ENCODE measurements at places on chromosomes 16 and 17. TPM values are rescaled to one million over a fixed set of nuclear protein-coding genes. Genes with fewer than 3 reads are reported as not detected.
A peak's percentile ranks its signal among the peaks of the same experiment; 100 is the strongest.

Gene RBFOX1
- not detected for total RNA-seq

Gene KRTAP4-6
- not detected for total RNA-seq

Gene PRSS27
- total RNA-seq = 2.0 TPM

Gene STX1B
- 1.6 TPM for total RNA-seq

Gene FBXW10B
- total RNA-seq = 0.82 TPM

Gene COTL1
- 605 TPM for total RNA-seq

DNA sequence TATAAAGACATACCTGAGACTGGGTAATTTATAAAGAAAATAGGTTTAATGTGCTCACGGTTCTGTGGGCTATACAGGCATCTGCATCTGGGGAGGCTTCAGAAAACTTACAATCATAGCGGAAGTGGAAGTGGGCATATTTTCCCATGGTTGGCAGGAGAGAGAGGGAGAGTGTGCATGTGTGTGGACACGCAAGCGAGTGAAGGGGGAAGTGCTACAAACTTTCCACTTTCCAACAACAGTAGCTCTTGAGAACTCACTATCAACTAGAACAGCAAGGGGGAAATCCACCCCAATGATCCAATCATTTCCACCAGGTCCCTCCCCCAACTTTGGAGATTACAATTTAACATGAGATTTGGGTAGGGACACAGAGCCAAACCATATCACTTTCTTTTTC, 11.1 kb downstream of the TAOK1 start:
- H3K36me3 ChIP-seq = peaks cover 23% of the 10 kb centered on the region
- H3K27me3 ChIP-seq = no peaks in the 10 kb centered on the region
- no peak overlapping the region for H3K4me3 ChIP-seq
- H3K4me1 ChIP-seq = peaks cover 12% of the 10 kb centered on the region
- DNase-seq = no peak
- H3K27ac ChIP-seq = no peak overlapping the region

GRCh38 chr17:26962255-26963162, 331.4 kb upstream of the WSB1 start:
- no peak for DNase-seq
- H3K27me3 ChIP-seq = peaks cover 32% of the 10 kb centered on the region
- H3K4me1 ChIP-seq = no peaks in the 10 kb centered on the region
- peaks cover 3% of the 10 kb centered on the region for H3K36me3 ChIP-seq
- H3K27ac ChIP-seq = no peak overlapping the region
- H3K4me3 ChIP-seq = no peak overlapping the region

- DNase-seq = no peak
- H3K27me3 ChIP-seq = no peaks in the 10 kb centered on the region
Observed at GRCh38 chr16:84471966-84472365, 32.5 kb downstream of the MEAK7 start.

GRCh38 chr17:81153340-81153803, 11.9 kb upstream of the PVALEF start:
- H3K4me3 ChIP-seq = no peak overlapping the region
- peaks cover 5% of the 10 kb centered on the region for H3K27me3 ChIP-seq
- no peak overlapping the region for H3K27ac ChIP-seq
- H3K36me3 ChIP-seq = no peaks in the 10 kb centered on the region
- no peak for DNase-seq
- H3K4me1 ChIP-seq = no peaks in the 10 kb centered on the region

- peak overlapping the region; percentile 16 for H3K27ac ChIP-seq
- H3K4me1 ChIP-seq = peaks cover 29% of the 10 kb centered on the region
- DNase-seq = no peak
- H3K36me3 ChIP-seq = peaks cover 12% of the 10 kb centered on the region
- H3K27me3 ChIP-seq = no peaks in the 10 kb centered on the region
- no peak overlapping the region for H3K4me3 ChIP-seq
Observed at GRCh38 chr16:2779151-2779920, 2.3 kb upstream of the ELOB start.

DNA sequence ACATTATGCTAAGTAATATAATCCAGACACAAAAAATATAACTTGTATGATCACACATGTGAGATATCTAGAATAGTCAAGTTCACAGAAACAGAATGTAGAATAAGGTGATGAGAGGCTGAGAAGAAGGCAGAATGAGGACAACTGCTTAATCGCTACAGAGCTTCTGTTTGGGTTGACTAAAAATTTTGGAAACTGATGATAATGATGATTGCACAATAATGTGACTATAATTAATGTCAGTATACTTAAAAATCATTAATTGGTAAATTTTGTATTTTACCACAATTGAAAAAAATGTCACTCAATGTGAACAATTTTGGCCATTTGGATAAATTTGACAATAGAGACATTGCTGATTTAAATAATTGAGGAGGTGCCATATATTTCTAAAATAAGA, 1374.4 kb upstream of the CDH8 start:
- H3K4me1 ChIP-seq = no peaks in the 10 kb centered on the region
- no peaks in the 10 kb centered on the region for H3K27me3 ChIP-seq
- no peaks in the 10 kb centered on the region for H3K36me3 ChIP-seq
- no peak for DNase-seq

DNA sequence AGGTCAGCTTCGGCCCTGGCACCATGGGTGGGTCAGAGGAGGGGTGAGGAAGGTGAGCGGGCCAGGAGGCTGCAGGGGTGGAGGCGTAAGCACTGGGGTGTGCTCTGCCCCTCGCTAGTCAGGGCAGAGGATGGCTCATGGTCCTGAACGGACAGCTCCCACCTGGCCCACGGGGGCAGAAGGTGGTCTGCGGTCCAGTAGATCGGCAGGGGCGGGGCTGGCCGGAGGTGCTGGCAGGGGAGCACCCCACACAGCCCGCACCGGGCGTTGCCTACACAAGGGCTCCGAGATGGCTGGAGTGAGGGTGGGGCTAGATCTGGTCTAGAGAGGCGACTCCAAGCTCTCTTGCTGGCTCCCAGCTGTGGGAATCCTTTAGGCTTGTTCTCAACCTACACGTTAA, 8.2 kb downstream of the NPTX1 start:
- peaks cover 62% of the 10 kb centered on the region for H3K27me3 ChIP-seq
- no peak overlapping the region for H3K27ac ChIP-seq
- H3K36me3 ChIP-seq = no peaks in the 10 kb centered on the region
- no peak overlapping the region for H3K4me3 ChIP-seq
- H3K4me1 ChIP-seq = peaks cover 7% of the 10 kb centered on the region

DNA sequence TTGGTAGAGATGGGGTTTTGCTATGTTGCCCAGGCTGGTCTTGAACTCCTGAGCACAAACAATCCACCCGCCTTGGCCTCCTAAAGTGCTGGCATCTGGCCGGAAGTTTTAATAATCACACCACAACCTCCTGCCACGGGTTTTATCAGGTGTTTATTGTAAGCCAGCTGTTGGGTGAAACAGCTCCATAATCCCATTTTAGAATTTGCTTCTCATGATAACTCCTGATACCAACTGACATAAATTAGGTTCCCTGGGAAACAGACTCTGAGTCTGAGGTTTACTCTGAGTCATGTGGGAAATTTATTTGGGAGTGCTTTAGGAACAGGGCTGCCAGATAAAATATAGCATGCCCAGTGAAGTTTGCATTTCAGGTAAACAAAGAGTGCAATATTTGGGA, 122.6 kb upstream of the MED13 start:
- no peak for DNase-seq
- no peak overlapping the region for H3K4me3 ChIP-seq
- H3K27me3 ChIP-seq = no peaks in the 10 kb centered on the region
- no peaks in the 10 kb centered on the region for H3K36me3 ChIP-seq
- no peaks in the 10 kb centered on the region for H3K4me1 ChIP-seq

DNA sequence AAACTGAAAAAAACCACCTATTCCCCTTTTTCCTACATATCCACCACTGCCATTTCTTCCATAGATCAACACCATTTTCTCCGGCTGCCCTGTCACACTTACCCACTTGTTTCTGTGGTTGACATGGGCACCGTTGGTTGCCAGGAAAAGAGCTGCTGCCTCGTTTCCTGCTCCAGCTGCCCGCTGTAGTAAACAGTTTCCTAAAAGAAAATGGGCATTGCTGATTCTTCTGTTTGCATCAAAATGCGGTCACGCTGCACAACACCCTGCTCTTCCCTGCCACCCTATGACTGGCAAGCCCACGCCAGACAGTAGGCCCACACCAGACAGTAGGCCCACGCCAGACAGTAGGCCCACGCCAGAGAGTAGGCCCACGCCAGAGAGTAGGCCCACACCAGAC, 46.3 kb downstream of the CYB5D2 start:
- H3K27ac ChIP-seq = peak overlapping the region; percentile 34
- no peak overlapping the region for H3K4me3 ChIP-seq
- no peak for DNase-seq
- peaks cover 4% of the 10 kb centered on the region for H3K4me1 ChIP-seq
- H3K36me3 ChIP-seq = peaks cover 9% of the 10 kb centered on the region

GRCh38 chr16:46972429-46973206, 856 bp downstream of the DNAJA2 start:
- DNase-seq = peak; percentile 68
- peaks cover 37% of the 10 kb centered on the region for H3K36me3 ChIP-seq
- H3K27me3 ChIP-seq = no peaks in the 10 kb centered on the region
- H3K4me3 ChIP-seq = peak overlapping the region; percentile 99

GRCh38 chr16:78669994-78670393, 570.5 kb downstream of the WWOX start:
- H3K27ac ChIP-seq = no peak overlapping the region
- H3K27me3 ChIP-seq = no peaks in the 10 kb centered on the region
- H3K4me3 ChIP-seq = no peak overlapping the region
- DNase-seq = no peak

- H3K27ac ChIP-seq = no peak overlapping the region
- H3K4me1 ChIP-seq = no peaks in the 10 kb centered on the region
- H3K27me3 ChIP-seq = no peaks in the 10 kb centered on the region
- H3K4me3 ChIP-seq = no peak overlapping the region
- peak; percentile 15 for DNase-seq
- H3K36me3 ChIP-seq = no peaks in the 10 kb centered on the region
Observed at GRCh38 chr16:76265434-76266045, 11.7 kb upstream of the CNTNAP4 start.

GRCh38 chr16:67538666-67539101, 10.1 kb downstream of the RIPOR1 start:
- peaks cover 18% of the 10 kb centered on the region for H3K36me3 ChIP-seq
- H3K27ac ChIP-seq = peak overlapping the region; percentile 28
- peaks cover 34% of the 10 kb centered on the region for H3K4me1 ChIP-seq
- DNase-seq = no peak
- peak overlapping the region; percentile 65 for H3K4me3 ChIP-seq

- H3K4me1 ChIP-seq = no peaks in the 10 kb centered on the region
- H3K4me3 ChIP-seq = no peak overlapping the region
- DNase-seq = no peak
- no peak overlapping the region for H3K27ac ChIP-seq
- H3K36me3 ChIP-seq = peaks cover 4% of the 10 kb centered on the region
Observed at GRCh38 chr17:74485022-74485743, 18.7 kb downstream of the CD300A start.
